ENCODE measurements at places on chromosomes 16 and 17.

- DNase-seq, result no peak
Observed at GRCh38 chr16:89368604-89369249, 121.6 kb downstream of the ANKRD11 start.

GRCh38 chr17:21511363-21512195 lies 135.4 kb downstream of the KCNJ12 start:
- DNase-seq, result peak; percentile 60

GRCh38 chr17:72726936-72727335 lies 365.6 kb downstream of the SLC39A11 start:
- no peak for DNase-seq

DNA sequence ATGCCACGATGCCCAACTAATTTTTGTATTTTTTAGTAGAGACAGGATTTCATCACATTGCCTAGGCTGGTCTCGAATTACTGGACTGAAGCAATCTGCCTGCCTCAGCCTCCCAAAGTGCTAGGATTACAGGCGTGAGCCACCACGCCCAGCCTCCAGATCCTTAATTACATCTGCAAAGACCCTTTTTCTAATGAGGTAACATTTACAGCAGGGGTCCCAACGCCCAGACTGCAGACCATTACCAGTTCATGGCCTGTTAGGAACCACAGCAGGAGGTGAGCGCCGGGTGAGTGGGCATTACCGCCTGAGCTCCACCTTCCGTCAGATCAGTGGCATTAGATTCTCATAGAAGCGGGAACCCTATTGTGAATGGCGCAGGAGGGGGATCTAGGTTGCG lies 4.0 kb upstream of the RAB11FIP4 start:
- no peak for DNase-seq

DNA sequence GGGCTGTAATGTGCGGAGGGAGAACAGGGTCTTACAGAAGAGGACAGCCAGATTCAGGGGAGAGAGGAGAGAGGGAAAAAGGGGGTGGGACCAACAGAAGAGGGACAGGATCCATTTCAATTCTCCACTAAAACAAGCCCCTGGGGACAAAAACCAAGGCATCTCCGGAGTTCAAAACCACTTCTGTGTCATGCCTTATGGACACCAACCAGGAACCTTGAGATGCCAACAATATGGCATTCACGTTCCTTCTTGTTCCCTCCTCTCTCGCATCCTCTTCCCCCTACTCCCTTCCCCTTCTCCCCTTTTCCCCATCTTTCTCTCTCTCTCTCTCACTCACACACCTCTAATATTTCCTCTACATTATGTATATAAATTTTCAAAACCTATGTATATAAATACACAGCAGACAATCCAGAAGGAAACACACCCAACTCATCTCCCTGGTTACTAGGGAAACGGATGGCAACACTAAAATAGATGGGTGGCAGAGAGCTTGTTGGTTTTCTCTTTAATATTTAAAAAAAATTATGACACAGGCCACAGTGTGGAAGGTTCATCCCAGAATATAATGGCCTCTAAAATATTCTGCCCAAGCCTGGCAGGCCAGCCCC lies 123.1 kb downstream of the SLC39A11 start:
- DNase-seq, result no peak

- DNase-seq, result no peak
Observed at GRCh38 chr17:43834106-43834505, 1.2 kb upstream of the MPP3 start.

- no peak for DNase-seq
Observed at GRCh38 chr17:48753794-48754499, 25.4 kb upstream of the HOXB13 start.

- DNase-seq, result no peak
Observed at GRCh38 chr16:10629592-10629963, 49.2 kb upstream of the EMP2 start.
